NCI-H446 treated with DMSO at 0.1 percent for 48 hours (cell line): ENCODE measurements at places on chromosomes 7 and 10.

- DNase-seq: no peak
Measured at GRCh38 chr7:4616116-4616515, 66.0 kb upstream of the FOXK1 start.

- DNase-seq: no peak
Measured at GRCh38 chr7:15836651-15837050, 150.2 kb upstream of the MEOX2 start.

GRCh38 chr10:116984202-116984990, 20.6 kb downstream of the SHTN1 start:
- DNase-seq: no peak

DNA sequence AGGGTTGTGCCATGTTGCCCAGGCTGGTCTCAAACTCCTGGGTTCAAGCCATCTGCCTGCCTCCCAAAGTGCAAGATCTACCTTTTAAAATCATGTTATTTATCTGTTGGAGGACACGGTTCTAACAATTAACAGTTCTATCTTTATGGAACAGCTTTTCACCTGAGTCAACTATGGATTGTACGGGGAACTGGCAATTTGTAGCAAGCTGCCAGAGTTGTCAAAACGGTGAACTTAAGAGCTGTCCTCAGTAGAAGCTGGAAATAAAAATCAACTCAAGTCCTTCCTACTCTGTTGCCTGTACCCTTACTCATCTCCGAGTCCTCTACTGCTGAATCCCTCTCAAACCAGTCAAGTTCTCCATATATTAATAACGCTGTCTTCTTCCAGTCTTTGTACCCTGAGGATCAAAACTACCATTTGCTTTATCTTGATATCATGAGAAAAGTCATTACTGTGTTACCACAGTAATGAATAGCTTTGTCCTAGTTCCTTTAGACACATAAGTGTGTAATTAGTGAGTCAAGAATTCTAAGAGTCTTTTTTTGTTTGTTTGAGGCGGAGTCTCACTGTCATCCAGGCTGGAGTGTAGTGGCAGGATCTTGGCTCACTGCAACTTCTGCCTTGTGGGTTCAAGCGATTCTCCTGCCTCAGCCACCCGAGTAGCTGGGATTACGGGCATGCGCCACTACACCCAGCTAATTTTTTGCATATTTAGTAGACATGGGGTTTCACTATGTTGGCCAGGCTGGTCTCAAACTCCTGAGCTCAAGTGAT, 28.2 kb downstream of the HBP1 start:
- no peak for DNase-seq

- DNase-seq: no peak
Measured at GRCh38 chr7:103810112-103810744, 179.2 kb downstream of the RELN start.

DNA sequence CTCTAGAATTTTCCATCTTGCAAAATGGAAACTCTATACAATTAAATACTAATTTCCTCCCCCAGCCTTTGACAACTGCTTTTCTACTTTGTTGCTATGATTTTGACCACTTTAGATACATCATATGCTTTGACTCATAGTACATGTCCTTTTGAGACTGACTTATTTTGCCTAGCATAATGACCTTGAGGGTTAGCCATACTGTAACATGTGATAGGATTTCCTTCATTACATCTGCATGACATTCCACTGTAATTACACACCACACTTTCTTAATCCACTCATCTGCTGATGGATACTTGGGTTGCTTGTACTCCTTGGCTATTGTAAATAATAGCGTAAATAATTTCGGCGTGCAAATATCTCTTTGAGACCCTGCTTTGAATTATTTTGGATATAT, 127.7 kb downstream of the JAZF1 start:
- no peak for DNase-seq

GRCh38 chr10:90161-90560, 41.1 kb upstream of the TUBB8 start:
- no peak for DNase-seq

DNA sequence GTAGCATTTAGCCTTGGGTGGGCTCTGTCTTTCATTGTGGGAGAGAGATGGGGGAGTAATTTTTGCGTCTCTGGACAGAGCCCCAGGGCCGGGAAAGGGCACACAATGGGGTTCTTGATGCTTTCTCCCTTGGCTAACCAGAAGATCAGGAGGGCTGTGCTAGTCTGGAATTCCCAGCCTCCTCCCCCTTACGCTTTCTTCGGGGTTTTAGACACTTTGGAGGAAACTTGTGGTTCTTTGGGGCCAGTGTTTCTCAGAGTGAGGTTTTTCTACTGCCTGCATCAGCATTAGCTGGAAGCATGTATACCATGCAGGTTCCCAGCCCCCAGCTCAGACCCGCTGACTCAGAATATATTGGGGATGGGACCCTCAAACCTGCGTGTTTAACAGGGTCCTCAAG, 7.0 kb downstream of the NEURL1 start:
- DNase-seq: no peak

DNA sequence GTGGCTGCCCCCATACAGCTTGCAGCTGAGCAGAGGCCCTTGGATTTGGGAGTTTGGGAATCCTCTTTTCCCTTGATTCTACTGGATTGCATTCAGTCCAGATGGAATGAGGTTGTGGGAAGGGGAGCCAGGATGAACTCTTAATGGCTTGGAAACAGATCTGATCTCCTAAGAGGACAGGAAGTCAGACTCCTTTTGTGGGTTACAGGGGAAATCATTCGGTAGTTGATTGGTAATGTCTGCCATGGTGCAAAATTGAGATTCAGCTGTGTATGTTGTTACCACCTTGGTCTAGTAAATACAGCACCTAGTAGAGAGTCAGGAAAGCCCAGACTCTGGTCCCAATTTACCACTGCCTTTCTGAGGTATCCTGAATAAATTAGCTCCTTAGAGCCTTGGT, 144.2 kb upstream of the TNRC18 start:
- no peak for DNase-seq

DNA sequence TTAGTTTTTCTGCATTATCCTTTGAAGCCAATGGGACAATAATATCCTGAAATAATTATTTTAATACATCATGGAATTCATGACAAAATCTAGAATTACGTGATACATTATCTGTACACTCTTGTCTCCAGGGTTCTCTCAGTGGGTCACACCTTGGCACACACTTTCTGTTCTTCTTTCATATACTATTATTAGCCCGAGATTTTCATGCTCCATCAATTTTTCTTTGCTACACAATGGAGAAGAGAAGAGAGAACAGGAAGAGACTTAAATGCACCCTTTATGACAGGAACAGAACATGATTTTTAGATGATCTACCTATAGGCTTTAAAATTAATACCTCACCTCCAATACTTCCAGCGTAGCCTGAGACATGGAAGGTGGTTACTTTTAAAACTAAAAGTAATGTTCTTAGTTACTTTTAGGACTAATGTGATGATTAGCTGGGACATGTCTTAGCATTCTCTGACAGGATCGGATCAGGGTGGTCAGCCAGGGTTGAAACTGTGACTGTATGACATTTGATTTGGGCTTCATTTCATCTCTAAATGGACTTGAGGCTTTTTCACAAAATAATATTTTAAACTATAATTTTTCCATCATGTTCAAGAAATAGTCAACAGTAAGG, 148.2 kb upstream of the WNT16 start:
- no peak for DNase-seq

DNA sequence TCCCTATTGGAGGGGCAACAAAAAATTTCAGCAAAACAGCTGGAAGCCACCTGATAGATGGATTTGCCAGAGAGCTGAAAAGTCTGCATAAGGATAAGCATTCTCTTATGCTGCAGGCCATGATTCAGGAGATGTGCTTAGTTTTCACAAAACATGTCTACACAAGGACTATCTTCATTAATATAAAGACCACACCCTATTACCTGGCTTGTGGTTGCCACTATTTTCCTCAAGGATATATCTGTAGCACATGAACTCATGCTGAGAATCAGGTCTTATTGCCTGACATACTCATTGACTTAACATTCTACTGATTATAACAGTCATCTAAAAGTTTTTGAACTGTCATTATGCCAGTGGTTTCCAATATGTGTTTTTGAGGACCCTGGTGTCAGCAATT, 7.1 kb upstream of the COL17A1 start:
- DNase-seq: no peak

DNA sequence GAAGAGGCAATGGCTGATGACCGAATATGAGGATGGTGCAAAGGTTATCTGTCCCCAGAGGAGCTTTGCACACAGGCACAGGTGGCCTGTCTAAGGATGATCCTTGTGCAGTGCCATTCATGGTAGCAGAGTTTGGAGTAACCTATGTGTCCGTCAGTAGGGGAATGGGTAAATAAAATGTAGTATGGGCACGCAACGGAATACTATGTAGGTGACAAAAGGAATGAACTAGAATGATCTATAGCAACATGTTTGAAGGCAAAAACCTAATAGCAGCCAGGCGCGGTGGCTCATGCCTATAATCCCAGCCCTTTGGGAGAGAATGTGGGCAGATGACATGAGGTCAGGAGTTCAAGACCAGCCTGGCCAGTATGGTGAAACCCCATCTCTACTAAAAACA, 41.6 kb upstream of the ECHDC3 start:
- DNase-seq: no peak

GRCh38 chr7:141844256-141844655, 3.0 kb upstream of the PRSS37 start:
- peak; percentile 30 for DNase-seq

GRCh38 chr7:104820836-104821535, 193.0 kb upstream of the KMT2E start:
- DNase-seq: no peak

DNA sequence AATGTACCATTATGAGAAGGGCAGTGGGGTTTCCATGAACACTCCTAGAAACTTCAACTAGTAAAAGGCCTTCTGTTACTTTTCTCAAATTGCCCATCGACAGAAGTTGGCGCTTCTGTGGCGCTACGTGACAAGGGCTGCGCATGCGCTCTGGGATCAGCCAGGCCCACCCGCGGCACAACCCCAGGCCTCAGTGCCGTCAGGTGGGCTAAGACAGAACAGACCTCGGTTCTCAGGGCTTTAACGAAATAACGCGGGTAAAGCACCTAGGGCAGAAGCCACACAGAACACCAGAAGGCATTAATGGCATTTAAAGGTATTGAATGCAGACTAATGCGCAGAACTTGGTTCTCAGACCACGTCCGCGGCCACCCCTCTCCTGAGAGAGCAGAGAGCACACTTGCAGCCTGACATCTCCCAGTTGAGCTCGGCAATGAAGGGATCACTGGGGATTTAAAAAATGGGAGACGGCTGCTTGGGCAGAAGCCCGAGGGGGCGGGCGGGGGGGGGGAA, 67.6 kb upstream of the CTNNA3 start:
- peak; percentile 52 for DNase-seq

GRCh38 chr10:8182806-8183205, 128.3 kb downstream of the GATA3 start:
- DNase-seq: no peak

- no peak for DNase-seq
Measured at GRCh38 chr10:60130130-60130579, 223.8 kb upstream of the CCDC6 start.

DNA sequence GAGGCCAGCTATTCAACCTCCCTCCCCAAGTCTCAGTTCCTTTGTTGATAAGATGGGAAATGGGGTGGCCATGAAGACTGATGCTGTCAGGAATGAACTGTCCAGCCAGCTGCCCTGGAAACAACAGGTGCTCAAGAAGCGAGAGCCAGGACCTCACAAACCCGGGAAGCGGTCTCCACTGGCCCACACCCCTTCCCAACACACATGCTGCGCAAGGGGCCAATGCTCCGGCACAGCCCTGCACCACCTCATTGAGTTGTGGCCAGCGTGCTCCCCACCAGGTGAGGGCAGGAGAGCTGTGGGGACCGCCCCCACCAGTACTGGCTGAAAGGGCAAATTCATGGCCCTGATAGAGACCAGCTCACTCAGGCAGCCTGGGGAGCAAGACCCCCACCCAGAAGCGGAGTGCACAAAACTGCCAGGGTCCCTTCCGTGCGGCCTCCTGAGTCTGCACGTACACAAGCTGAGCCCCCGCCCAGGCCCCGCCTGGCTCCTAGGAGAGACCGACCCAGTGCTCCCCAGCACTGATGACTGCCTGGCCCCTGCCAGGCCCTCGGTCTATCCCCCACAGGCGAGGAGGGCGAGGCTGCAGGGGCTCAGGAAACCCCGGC, 216.6 kb downstream of the MAD1L1 start:
- no peak for DNase-seq
